ENCODE measurements at places on chromosomes 2 and 18.

DNA sequence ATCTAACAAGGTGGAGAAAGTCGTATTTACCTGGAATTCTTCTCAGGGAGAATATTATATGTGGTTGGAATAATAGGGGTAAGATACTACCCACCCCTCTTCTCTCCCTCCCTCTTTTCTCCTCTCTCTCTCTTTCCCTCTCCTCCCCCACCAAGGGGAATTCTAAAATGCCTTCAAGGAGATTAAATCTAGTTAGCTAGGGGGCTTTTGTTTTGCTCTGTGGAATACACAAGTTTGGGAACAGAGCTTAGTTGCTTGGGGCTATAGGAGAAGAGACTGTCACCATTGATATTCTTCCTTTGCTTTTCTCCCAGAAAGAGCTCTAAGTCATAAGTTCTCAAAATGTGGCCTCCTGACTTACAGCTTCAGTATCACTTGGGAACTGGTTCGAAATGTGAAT, 34.5 kb downstream of the TAF1B start:
- no peak for DNase-seq

- DNase-seq, result no peak
These were observed 62.2 kb downstream of the ADNP2 start for GRCh38 chr18:80171054-80171872.

DNA sequence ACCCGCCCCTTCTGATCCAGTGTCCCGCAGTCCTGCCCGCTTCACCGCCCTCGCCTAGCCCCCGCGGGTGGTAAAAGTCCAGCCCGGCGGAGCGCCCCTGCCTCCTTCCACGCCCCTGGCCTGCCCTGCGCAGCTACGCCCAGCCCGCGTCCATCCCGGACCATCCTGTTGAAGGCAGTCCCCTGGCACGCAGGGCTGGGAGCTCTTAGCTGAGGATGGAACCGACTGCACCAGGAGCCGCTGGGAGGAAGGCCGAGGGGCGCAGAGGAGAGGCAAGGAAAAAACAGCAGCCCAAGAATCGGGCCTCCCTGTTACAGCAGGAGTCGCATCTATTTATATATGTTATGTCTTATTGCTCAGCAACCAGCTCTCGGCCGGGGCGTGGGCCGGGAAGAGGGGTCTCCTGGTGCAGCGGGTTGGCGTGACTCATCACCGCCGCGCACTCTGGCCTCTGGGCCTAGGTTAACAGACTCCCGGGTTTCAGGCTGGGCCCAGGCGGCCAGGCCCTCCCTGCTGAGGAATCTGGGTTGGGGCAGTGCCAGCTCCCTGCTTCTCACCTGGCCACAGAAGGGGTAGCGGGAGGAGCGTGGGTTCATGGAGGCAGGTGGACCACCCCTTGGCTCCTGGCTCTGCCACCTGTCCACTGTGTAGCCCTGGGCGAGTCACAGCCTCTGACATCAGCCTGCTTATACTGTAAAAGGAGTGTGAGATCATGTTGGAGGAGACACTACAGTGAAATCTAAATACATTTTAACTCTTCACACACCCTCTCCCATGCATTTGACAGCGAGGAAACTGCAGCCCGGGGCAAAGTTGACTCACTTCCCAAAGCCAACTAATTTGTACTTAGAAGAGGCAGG, 13.4 kb upstream of the MAP3K2 start:
- no peak for DNase-seq

DNA sequence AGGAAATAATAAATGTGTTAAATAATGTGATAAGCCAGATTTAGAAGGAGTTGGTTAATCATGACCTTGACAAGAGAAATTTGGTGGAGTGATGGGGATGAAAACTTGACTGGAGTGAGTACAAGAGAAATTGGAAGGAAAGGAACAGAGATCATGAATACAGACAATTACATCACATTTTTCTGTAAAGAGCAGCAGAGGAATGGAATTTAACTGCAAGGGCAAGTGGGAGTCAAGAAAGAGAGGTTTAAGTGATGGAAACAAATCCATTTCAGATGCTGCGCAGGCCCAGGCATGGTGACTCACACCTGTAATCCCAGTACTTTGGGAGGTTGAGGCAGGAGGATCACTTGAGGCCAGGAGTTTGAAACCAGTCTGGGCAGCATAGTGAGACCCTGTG, 46.7 kb downstream of the ICA1L start:
- DNase-seq, result no peak

DNA sequence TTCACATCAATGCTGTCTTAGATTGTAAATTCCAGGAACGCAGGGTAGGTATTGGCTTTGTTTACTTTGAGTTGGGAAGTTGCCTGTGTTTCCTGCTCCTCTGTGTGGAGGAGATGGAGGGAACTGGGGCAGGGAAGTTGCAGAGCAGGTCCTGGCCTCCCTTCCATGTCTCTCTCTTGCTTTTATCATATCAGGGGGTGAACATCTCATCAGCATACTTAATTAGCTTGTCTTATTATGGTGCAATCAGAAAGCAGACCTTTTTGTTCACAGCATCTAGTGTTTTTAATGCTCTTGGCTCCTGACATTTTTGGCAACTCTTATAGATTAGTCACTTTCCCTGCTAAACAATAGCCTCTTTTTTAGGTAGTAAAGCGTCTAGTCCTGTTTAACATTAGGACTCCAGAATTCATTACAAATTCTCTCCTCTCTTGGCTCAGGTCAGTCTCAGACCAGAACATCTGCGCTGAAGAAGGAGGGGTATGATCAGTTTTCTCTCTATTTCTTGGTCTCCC, 11.5 kb upstream of the DIPK1C start:
- DNase-seq, result no peak
